ENCODE measurements at places on chromosomes 3 and 15.

GRCh38 chr3:24680214-24680967, 185.7 kb upstream of the THRB start:
- DNase-seq: no peak

- DNase-seq: peak; percentile 96
These were observed 418.3 kb downstream of the OTOL1 start for GRCh38 chr3:161914703-161915417.

DNA sequence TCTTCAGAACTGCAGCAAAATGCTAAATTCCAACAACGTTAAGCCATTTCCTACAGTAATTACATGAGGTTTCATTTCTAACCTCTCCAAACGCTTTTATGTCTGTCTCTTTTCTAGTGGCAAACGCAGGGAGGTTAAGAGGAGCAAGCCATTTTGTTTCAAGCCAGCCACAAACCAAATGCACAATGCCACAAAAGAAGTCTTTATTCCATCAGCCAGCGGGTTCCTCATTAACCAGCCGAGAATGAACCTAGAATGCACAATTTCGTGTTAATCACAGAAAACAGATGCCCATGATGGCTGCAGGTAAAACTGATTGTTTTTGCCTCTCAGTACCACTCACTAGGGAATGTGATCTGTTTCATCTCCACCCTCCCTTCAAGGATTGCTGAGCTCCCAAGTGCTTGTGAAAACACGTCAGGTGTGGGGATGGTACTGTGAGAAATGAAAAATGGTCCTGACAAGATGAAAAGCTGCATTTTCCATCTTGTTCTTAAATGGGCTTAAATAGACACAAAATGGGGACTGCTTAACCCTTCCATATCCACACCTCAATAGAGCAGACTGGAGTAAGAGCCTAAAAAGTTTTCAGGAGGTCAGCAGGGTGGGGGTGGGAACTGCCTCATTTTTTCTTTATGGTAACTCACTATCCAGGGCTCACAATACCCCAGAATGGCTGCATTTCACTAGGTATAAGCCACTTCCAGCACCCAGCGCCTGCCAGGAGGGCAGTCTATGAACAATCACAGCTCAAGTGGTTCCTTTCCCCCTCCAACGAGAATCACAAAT, 277.1 kb downstream of the MAGI1 start:
- no peak for DNase-seq

- DNase-seq: peak; percentile 47
These were observed 23.5 kb upstream of the CLN6 start for GRCh38 chr15:68252925-68253534.

DNA sequence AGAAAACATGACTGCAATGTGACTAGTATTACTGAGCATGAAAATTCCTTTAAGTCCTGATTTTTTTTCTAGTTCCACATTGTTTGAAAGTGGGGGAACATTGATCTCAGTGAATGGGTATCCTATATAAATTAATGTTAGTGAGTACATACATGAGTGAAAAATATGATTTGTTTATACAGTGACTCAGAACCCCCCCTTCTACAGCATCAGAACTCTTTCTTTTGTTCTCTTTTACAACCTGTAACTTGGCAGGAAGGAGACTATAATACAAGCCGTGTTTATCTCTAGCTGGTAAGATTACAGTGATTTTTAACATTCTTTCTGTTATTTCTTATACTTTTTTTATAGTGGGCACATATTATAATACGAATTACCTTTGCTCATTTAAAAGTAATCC, 384.7 kb downstream of the PDCD6IP start:
- no peak for DNase-seq

- DNase-seq: peak; percentile 5
These were observed 87.8 kb downstream of the C3orf85 start for GRCh38 chr3:109224333-109224732.

DNA sequence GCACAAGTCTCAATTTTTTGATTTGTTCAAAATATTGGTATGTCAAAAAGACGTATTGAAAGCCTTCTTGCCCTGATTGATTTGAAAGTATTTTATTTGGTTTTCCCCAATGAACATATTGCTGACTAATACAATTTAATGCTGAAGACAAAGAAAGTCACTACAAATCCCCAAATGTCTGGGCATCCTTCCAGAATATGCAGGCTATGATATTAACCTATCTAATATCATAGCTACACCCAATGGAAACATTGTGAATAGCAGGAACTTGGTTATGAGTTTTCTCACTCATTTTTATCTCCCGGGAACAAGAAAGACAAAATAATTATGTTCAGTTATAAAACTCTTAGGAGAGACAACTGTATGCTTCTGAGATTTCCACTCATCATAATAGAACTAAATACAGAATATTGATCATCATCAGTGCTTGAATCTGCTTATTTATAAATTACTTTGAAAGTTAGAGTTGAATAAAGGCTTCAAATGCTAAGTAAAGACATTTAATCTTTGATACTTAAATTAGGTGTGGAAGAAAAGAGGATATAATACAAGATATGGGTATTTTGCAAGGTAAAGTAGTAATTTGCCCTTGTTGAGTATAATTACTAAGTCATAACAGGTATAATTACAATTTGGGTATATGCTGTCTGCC, 483.9 kb downstream of the RBMS3 start:
- peak; percentile 19 for DNase-seq

GRCh38 chr3:64214381-64215018, 10.8 kb downstream of the PRICKLE2 start:
- no peak for DNase-seq

DNA sequence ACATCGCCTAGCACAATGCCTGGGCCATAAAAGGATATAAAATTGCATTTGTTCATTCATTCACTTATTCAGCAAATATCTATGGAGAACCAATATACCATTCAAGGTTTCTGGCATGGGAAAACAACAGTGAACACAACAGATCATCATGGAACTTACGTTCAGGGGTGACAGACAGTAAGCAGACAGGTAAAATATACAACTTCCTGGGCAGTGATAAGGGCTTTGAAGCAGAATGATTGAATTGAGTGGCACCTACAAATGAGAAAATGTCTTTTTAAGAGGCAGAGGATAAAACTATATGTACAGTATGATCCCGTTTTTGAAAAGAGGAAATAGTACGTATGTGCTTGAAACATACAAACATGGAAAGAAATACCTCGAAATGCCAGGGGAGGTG, 39.2 kb downstream of the CMTM7 start:
- DNase-seq: no peak
